IMR-90 (cell line): ENCODE measurements at places on chromosomes 7 and 10. TPM values are rescaled to one million over a fixed set of nuclear protein-coding genes. Genes with fewer than 3 reads are reported as not detected.

Gene KEL
- not detected in 2 replicates for total RNA-seq

Gene TAS2R41
- total RNA-seq, result not detected in 2 replicates

Gene SPDYE11
- total RNA-seq, result not detected in 2 replicates

Gene CWF19L1
- 26.7 and 30.8 TPM in 2 replicates for total RNA-seq

GRCh38 chr7:1650363-1651030 lies 19.6 kb upstream of the ELFN1 start:
- DNase-seq, result no peak

DNA sequence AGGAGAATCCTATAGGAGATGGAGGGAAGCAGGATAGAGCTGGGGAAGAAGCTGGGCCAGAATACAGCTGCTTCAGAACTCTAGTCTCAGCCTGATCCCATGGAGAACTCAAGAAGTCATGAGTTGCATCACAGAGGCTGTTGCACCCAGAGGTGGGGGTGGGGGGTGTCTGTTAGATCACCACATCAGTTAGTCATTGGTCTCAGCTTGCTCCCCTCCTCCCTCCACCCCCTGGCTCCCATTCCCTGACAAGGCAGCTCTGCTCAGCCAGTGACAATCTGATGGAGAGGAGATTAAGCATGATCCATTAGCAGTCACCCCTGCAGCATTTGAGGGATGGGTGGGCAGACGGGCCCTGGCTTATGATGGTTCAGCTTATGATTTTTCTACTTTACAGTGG lies 58.4 kb upstream of the FGL2 start:
- peak; percentile 78 for DNase-seq

Gene HOXA2
- 1.6 and 1.7 TPM in 2 replicates for total RNA-seq

DNA sequence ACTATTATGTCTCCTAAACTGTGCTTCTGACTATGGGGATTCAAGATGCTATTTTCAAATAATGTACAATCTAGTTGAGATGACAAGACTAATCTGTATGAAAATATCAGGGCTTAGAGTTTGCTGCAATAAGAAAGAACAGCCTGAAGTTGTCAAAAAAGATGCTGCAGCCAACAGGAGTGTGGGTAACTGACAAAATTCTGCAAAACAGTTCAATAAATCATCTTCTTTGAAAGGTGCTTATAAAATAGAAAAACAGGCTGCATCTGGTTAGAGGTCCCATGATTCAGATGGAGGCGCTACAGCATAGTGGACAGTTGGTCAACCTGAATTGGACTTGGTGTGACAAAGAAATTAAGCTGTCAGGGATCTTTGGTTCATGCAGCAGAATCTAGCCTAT lies 511.0 kb downstream of the XPNPEP1 start:
- DNase-seq, result no peak

GRCh38 chr7:129095258-129095657 lies 40.3 kb upstream of the TNPO3 start:
- DNase-seq, result no peak

DNA sequence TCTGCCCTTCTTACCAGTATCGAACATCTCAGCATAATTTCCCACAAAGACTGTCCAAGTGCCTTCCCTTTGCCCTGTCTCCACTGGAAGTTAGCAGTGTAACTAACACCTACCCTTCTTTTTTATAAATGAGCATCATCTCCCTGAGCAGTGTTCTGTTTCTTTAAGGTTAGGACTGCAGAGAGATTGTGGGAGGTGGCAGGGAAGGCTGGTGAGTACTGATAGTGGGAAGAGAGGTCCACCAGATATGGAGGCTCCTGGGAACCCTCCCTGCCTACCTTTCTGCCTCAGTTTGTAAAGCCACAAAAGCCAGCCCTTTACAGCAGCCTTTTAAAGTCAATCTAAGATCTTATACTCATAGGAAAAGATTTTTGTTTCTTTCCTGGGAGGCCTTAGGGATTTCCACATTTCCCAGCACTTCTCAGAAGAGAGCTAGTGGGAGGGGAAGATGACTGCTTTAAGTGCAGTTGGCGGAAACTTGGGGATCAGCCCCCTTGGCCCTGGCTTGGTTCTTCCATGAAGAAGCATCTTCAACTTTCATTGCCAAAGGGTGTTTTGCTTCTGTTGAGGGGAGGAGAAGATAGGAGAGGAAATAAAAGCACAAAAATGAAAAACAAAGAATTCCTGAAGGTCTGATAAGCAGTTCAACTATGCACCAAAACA lies 36.6 kb upstream of the CALD1 start:
- peak; percentile 74 for DNase-seq

GRCh38 chr10:816958-817357 lies 114.5 kb downstream of the LARP4B start:
- no peak for DNase-seq

Gene C10orf95
- not detected in 2 replicates for total RNA-seq

DNA sequence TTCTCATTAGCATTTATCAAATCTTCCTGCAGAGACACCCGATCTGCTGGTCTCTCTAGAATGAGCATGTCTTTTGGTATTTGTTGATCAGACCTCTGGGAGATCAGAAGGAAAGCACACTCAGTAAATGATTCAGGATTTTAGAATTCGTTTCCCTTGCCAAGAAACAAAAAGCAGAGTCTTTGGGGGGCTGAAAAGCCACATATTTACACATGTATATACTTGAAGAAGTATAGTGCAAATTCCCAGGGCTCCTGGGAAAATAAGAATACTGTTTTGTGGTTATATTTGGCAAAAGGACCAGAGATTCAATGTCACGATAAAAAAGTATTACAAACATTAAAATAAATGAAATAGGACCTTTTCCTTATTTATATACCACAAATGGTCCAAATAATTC lies 100.2 kb downstream of the AGMO start:
- peak; percentile 87 for DNase-seq

Gene CRYGN
- not detected in 2 replicates for total RNA-seq

Gene ICA1
- total RNA-seq, result not detected in 2 replicates

DNA sequence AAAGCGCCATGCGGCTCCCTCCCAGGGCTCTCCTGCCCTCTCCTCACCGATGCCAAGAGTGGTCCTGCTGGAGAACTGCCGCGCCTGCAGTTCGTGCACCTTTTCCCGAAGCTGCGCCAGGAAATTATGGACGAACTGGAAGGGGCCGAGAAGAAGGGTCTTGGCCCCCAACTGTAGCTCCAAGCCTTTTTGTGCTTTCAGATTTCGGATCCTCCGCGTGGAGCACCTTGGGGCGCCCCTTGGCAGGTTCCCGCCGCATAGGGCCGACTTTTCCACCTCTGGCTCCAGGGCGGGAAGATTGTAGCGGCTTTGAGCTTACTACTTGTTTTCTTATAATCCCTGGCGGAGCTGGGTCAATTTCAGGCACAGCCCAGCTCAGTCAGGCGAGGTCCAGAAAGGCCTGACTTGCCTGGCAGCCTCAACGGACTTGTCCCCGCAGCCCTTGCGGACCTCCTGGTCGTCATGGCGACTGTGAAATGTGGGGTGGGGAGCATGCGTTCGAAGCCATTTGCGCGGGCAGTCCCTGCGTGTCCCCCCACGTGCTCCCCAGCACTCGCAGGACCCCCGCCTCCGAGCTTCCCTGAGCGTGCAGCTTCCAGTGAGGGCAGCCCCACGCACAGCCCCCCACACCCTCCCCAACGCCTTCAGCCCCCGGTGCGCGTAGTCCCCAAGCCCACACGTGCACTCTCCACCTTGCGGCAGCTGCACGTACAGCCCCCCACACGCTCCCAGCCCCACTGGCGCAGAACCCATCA lies 129.9 kb downstream of the KBTBD2 start:
- DNase-seq, result no peak

- no peak for DNase-seq
Measured at GRCh38 chr7:20194343-20194995, 22.7 kb downstream of the MACC1 start.

DNA sequence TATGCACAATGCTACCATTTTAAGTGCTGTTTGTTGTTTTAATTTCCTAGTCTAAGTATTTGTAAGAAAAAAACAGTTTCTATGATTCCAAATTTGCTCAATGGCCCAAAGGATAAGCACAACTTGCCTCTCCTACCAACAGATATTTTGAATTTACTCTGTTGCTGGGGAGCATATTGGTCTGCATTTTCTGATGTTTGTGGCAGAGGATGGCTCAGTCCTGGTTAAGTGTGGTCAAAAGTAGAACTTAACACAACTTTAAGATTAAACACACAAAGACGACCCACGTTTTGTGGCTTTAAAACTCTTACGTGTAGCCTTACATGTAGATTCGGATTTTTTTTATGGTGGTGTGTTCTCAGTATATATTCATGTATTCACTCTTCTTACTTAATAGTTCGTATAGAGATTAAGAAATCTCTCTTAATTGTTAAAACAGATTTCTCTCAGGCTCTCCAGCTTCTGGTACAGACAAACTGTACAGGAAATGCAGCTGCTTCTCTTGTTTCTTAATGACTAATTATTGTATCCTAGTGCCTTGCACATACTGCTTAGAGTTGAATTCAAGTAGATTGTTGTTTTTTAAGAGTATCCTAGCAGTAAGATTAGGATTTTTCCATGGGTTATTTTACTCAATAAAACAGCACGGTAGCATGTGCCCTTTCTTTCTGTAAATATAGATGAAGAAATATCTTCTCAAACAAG lies 86.2 kb downstream of the GPR85 start:
- DNase-seq, result no peak

- no peak for DNase-seq
Measured at GRCh38 chr10:67262675-67263074, 336.8 kb downstream of the LRRTM3 start.

DNA sequence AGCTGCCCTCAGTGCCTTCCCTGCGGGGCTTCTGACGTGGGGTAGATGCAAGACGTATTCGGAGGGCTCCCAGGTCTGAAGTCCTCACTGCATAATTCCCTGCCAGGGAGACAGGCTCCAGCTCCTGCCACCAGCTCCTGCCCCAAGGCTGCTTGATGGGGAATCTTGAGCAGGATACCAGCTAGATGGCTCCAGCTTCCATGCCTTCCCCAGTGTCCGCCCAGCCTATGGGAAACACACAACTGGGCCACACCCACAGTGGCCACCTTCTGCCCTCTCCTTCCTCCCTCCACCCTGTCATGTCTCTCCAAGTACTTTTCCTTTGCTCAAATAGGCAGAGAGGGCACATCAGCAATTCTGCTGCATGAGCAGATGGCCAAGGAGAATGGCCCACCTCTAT lies 95.8 kb downstream of the PARP12 start:
- DNase-seq, result no peak

- DNase-seq, result no peak
Measured at GRCh38 chr7:144144426-144144825, 21.4 kb downstream of the OR2A14 start.

GRCh38 chr10:3271354-3272115 lies 99.0 kb upstream of the PITRM1 start:
- DNase-seq, result no peak

DNA sequence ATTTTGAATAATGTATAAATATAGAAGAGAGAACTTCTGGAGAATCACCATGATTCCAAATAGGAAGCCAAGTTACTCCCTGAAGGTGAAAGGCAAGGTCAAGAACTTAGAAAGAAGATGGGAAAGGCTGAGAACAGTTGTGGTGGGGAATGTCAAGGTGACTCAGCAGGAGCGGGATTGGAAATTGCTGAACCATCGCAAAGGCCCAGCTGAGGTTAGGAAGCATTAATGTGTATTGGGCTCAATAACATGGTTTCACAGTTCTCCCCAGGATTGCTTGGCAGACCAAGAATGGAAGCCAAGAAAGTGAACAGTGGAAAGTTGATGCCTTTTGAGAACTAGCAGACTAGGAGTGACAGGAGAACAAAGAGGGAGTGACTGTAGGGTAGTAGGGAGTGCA lies 133.3 kb downstream of the VTI1A start:
- DNase-seq, result no peak

Gene CYP3A5
- total RNA-seq, result not detected in 2 replicates

DNA sequence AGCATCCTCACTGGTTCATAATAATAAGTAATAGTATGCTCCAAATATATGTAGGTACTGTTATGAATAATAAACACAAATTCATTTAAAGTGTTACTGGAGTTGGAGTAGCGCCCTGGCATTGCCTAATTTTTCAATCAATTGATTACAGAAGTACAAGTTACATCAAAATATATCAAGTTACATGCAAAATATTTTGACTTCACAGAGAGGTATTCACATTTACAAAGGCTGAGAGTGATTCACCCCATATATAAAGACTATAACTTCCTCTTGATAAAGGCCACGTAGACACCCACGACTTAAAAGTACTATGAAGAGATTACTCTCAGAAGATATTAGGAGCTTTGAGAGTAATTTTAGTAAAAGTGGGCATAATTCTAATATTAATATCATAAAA lies 13.6 kb upstream of the COL17A1 start:
- DNase-seq, result peak; percentile 75

Gene ZCCHC24
- 12.2 and 15.1 TPM in 2 replicates for total RNA-seq

Gene XRCC2
- total RNA-seq, result 3.6 and 5.6 TPM in 2 replicates

- no peak for DNase-seq
Measured at GRCh38 chr7:147423875-147424274, 1166.7 kb upstream of the C7orf33 start.

Gene INPP5F
- total RNA-seq, result 29.6 and 35.3 TPM in 2 replicates
